ENCODE measurements at places on chromosomes 3 and 15. TPM values are rescaled to one million over a fixed set of nuclear protein-coding genes. Genes with fewer than 3 reads are reported as not detected.

Gene SKOR1
- total RNA-seq: 0.17 TPM

Gene TEX264
- 46.4 TPM for total RNA-seq

Gene SPRED1
- 26.4 TPM for total RNA-seq

Gene TRIM42
- not detected for total RNA-seq

Gene MESP2
- total RNA-seq: not detected

Gene TXNRD3
- total RNA-seq: 10.0 TPM

Data from MCF 10A (cell line).